CD4-positive, alpha-beta T cell treated with Interleukin-15 for 1 hour (primary cell): ENCODE measurements at places on chromosomes 5 and 9.

- no peak for DNase-seq
Observed at GRCh38 chr5:20050262-20050661, 62.3 kb upstream of the CDH18 start.

DNA sequence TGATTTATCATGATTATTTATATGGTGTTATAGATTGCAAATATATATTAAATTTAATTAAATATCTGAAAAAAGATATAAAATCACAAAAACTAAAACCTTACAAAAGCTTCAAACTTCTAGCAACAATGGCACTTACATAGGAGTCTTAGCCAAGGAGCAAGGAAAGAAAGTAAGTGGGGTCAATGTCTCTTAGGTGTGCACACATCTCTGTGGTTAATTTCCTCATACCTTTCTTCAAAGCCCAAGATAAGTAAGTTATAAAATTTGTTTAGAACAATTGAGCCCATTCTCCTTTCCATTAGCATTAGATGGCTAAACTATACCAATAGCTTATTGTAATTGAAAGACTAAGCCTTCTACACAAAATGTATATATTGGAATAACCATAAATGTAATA, 161.6 kb upstream of the PDE4D start:
- no peak for DNase-seq

- DNase-seq = no peak
Observed at GRCh38 chr5:151110992-151111391, 30.2 kb upstream of the TNIP1 start.

DNA sequence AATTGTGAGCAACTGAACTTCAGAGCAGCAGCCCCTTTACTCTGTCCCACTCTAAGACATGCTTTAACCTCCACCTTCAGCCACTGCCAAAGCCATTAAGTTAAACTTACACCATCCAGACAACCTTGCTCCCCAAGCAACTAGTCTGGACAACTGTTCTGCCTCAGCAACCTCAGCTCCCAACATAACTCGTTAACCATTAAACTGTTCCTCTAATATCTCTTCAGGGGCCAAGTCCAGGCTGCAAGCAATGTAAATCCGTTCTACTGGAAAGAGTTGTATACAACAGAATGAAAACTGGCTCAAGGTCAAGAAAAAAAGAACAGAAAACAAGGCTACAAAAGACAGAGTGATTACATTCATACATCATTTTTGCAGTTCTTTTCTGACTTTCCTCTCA, 131.7 kb upstream of the TARS1 start:
- no peak for DNase-seq

DNA sequence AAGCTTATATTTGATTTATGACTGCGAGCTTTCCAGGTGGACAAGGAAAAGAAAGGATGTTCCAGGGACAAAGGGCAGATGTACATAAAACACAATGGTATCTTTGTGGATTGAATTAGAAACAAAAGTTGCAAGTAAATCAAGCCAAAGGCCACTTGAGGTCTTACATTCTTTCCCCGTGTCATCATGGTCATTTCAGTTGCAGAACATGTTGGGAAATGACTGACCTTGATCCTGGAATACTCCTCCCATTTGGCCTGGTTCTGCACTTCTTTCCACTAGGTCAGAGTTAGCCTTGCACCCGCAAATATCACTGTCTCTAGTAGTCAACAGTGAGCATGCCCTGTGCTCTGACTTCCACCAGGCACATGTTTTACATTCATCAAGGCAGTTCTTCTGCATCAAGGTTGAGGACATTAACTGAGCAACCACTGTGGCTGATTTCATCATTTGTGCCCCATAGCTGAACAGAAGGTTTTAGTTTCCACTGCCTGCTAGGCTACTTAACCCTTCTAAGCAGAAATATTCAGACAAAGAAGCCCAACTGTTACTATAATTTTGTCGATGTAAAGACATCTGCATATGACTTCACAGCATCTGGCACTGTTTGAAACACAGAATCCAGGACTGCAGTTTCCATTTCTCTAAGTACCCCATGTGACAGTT, 1161.7 kb upstream of the DMAC1 start:
- DNase-seq = no peak

GRCh38 chr9:135126451-135127187, 39.2 kb downstream of the OLFM1 start:
- no peak for DNase-seq

DNA sequence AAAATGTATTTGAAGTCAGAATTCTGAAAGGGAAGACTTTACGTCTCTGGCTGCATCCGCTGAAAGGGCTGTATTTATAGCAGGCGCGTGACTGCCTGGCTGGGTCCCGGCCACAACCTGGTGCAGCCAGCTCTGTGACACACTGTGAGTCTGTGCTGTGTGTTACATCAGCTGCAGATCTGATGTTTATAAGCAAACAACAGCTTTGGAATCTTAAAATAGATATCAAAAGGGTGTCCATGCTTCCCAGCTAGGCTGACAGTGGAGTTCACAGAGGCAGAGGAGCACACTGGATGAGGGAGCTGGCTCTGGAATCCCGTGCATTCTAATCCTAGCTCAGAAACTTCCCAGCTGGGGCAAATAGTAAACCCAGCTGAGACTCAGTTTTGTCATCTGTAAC, 433.4 kb upstream of the BRINP1 start:
- DNase-seq = no peak
